ENCODE measurements at places on chromosomes 13 and 19.
A peak's percentile ranks its signal among the peaks of the same experiment; 100 is the strongest.

DNA sequence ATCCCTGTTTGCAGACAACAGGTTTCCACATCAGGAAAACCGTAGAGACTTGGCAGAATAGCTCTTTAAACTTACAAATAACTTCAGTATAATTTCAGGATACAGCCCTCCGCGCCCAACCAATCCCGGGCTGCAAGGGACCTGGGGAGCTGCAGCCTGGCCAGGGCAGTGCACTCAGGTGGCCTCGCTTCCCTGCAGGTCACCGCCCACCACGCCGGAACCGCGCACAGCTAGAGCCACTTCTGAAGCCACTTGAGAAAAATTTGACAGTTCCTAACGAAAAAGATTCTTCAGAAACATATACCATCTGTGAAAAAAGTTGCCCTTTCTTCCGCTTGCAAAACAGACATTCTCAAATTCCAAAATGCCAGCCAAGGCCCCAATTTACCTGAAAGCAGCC, 11.1 kb downstream of the ZNF91 start:
- no peak for DNase-seq

DNA sequence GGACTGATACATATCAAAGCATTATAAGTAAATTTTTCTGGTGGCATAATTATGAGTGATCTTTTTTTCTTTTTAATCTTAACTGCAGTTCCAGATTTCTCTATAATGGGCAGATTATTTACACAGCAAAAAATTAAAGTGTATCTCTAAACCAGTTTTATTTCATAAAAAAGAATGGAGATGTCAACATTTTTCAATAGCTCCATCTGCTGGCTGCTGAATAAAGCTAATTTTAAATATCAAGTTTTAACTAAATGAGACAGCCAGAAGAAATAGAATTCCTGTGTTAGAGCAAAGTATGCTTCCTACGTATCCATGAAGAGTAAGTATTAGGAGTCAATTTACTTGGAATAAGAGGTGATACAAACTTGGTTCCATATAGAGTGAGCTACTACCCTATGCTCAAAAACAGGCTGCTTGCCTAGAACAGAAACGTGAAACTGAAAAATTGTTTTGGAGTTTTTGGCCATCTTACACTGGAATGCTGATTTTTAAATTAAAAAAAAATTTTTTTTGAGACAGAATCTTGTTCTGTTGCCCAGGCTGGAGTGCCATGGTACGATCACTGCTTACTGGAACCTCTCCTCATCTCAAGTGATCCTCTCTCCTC, 5.0 kb upstream of the PDS5B start:
- no peak for DNase-seq

GRCh38 chr19:43591904-43592772, 3.8 kb downstream of the IRGQ start:
- DNase-seq: no peak

DNA sequence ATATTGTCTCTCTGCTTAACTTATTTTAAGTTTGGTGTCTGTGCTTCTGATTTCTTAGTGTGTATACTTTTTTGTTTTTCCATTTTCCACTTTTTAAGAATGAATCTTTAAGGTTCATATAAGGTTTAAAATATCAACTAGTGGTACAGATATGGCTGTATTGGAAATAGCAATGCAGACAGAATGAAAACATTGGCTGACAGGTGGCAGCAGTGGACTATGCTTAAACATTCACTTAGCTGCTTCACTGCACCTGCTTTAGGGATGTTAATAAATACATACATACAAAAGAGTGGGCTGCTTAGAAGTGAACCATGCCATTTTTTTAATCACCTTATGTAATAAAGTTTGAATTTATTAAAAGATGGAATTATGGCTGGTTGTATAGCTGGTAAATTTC, 27.3 kb downstream of the TM9SF2 start:
- no peak for DNase-seq

DNA sequence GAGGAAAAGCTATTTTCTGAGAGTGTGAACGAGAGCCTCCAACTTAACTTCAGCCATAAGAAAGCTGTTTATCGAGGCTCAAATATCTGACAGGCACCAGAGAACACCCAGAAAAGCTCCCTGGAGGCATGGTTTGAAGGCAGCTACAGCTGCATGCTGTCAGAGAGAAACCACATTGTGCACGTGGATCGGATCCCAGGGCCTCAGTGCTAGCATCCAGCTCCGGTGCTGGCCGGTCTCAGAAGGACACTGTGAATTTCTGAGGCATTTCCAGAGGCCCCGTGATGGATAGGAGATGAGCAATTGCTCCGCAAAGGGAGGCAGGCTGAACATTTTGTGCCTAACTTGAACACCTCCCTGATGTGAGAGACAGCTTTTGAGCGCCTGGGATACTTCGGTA, 315.7 kb downstream of the FGF9 start:
- no peak for DNase-seq

DNA sequence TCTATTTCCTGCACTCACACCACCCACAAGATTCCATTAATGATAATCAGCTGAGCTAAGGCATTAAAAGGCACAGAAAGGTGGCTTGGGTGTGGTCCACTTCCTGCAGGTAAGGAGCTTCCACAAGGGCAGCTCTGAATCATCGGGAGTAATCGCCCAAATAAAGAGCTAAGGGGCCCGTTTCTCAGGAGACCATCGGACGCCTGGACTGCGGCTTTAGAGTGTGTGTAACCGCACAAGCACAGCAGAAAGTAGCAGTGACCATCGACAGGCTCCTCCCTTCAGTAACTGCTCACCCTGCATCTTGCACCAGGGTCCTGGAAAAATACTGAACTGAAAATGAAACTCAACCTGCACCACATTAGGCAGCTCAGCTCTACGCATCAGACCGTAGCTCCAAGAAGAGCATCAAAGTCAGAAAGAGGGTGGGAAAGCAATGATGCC, 6.0 kb downstream of the STK24 start:
- no peak for DNase-seq

GRCh38 chr19:2014731-2015607, 545 bp downstream of the BTBD2 start:
- DNase-seq: no peak

GRCh38 chr13:110304256-110304655, 2.7 kb downstream of the COL4A1 start:
- no peak for DNase-seq

GRCh38 chr13:79830426-79830825, 349.5 kb downstream of the NDFIP2 start:
- DNase-seq: no peak

- DNase-seq: no peak
Observed at GRCh38 chr13:97376981-97377380, 57.0 kb upstream of the RAP2A start.

DNA sequence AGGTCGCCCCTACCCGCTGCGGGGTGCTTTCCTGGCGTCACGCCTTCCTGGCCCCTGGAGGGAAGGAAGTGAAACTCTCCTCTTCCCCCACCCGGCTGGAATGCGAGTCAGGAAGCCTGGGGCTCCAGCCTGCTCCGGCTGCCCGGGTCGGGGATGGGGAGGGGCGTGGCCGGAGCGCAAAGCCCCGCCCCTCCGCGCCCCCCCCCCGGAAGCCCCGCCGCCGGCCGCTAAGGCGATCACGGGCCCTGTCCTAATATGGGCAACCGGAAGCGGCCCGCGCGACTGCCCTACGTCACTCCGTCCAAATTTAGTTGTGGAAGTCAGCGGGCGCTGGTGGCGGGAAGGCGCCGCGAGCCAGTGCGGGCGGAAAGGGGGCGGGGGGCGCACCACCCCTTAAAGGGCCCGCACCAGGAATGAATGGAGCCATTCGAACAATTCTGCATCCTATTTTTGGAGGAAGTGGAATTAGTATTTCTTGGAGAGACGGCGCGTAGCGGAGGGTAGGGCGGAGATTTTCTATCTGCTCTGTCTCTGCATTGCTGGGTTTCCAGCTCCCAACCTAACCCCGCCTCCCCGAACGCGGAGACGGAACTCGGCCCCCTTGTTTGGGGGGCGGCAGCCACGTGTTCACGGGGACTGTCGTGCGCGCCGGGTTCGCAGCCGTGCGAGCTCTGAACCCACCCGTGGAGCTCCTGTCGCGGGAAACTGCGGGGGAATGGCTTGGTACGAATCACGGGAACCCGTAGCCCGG, 1.6 kb downstream of the IER2 start:
- DNase-seq: peak; percentile 93

DNA sequence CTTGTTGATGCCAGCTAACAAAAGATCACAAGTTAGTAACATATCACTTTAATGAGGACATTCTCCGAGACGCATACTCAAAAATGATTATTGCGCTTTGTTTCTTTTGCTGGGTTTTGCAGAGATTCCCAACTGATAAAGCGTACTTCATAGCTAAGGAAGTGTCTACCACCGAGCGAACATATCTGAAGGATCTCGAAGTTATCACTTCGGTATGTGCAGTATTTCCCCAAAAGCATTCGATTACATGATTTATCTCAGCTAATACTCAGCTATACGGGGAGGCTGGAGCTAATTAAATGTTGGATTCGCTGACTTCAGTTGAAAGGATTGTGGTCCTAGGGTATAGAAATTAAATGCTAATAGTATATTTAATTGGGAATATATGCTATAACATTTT, 166.3 kb downstream of the STK24 start:
- DNase-seq: no peak

All from stimulated activated CD4-positive, alpha-beta T cell treated with anti-CD3 and anti-CD28 coated beads, Interleukin-2, amount 100 ng/mL, for 48 hours (primary cell).